SK-N-SH treated with all-trans-retinoic acid at 6 μM for 48 hours (cell line): ENCODE measurements at places on chromosomes 16 and 17.

DNA sequence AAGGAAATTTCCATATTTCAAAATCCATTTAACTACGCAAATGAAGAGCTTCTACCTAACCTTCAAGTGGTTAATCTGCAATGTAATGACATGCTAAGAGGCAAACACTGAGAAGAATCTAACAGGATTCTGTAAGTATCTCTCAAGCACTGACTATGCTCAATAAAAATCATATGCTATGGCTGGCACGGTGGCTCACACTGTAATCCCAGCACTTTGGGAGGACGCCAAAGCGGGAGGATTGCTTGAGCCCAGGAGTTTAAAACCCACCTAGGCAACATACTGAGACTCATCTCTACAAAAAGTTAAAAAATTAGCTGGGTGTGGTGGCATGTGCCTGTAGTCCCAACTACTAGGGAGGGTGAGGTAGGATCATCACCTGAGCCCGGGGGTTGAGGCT, 32.7 kb downstream of the GNA13 start:
- no peak for ATAC-seq

- no peak for ATAC-seq
Measured at GRCh38 chr16:12173121-12173520, 196.6 kb downstream of the SNX29 start.

DNA sequence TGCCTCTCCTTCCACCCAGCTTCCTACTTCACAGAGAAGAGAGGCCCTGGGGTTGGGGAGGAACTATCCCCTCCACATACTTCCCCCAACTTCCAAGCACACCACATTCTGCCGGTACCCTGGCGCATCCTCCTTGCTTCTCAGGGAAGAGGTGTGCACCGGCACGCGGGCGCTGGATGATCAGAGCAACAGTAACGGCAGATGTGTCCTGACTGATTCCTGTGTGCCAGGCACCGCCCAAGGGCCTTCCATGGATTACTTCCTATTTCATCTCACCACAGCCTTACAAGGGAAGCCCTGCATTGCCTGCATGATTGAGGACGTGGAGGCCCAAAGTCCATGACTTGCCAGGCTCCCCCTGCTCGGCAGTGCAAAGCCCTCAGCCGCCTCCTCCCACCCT, 21.1 kb upstream of the MLKL start:
- ATAC-seq = no peak

GRCh38 chr17:49260817-49261291, 30.3 kb upstream of the PHOSPHO1 start:
- ATAC-seq = peak; percentile 20; the same call in 2 of the 3 replicates

DNA sequence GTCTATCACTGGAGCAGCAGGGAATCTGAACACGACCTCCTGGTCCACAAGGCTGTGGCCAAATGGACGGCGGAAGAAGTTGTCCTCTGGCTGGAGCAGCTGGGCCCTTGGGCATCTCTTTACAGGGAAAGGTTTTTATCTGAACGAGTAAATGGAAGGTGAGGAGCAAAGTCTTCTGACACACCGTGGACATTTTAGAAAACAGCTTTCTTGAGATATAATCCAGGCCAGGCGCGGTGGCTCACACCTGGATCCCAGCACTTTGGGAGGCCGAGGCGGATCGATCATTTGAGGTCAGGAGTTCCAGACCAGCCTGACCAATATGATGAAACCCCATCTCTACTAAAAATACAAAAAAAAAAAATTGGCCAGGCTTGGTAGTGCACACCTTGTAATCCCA, 17.1 kb downstream of the BFAR start:
- ATAC-seq = no peak

- ATAC-seq = no peak
Measured at GRCh38 chr17:31388351-31388750, 3.1 kb upstream of the RAB11FIP4 start.

GRCh38 chr16:74253161-74253938, 43.3 kb upstream of the PSMD7 start:
- no peak for ATAC-seq

GRCh38 chr16:2273484-2273883, 5.6 kb upstream of the RNPS1 start:
- ATAC-seq = no peak

DNA sequence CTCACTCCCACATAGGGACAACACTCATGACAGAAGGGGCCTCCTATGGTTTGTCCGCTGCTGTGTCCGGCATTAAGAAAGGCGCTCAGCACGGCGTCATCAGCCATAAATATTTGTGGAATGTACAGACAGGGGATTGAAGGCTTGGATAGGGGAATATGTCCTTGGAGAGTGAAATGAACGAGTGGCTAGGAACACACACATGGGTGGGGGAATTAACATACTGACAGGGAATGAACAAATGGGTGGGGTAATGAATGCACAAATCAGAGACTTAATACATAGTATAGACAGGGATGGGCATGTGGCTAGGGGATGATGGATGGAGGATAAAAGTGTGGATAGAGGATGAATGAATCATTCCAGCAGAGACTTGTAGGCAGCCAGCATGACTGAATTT, 154.0 kb upstream of the HSBP1 start:
- no peak for ATAC-seq

DNA sequence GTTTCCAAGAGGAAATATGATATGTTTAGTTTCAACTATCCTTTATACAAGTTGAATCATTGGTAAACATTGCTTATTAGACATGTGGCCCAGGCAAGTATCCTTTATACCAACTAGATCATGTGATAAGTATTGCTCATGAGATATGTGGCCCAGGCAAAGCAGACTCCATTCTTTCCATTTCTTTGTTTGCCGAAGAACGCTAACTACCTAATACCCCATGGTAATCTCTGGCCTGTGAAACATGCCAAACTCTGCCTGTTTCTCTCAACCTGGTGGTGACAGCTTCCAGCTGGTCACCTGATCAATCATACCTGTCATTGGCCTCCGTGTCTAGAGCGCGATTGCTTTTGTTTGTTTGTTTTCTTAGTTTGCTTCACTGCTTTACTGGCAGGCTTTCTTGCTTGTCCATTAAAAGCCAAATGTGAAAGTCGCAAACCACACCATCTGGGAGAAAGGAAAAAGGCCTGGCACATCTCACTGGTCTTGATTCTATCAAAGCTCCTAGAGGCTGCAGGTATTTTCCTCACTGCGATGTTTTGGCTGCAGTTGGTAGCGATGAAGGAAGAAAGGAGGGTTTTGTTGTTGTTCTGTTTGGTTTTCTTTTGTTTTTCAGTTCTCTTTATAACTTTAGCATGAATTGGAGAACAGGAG, 686.2 kb downstream of the KCNJ2 start:
- ATAC-seq = peak; percentile 62

- ATAC-seq = no peak
Measured at GRCh38 chr17:44960691-44961090, 7.4 kb downstream of the C1QL1 start.

- ATAC-seq = no peak
Measured at GRCh38 chr16:85319208-85319983, 207.1 kb upstream of the CIBAR2 start.

DNA sequence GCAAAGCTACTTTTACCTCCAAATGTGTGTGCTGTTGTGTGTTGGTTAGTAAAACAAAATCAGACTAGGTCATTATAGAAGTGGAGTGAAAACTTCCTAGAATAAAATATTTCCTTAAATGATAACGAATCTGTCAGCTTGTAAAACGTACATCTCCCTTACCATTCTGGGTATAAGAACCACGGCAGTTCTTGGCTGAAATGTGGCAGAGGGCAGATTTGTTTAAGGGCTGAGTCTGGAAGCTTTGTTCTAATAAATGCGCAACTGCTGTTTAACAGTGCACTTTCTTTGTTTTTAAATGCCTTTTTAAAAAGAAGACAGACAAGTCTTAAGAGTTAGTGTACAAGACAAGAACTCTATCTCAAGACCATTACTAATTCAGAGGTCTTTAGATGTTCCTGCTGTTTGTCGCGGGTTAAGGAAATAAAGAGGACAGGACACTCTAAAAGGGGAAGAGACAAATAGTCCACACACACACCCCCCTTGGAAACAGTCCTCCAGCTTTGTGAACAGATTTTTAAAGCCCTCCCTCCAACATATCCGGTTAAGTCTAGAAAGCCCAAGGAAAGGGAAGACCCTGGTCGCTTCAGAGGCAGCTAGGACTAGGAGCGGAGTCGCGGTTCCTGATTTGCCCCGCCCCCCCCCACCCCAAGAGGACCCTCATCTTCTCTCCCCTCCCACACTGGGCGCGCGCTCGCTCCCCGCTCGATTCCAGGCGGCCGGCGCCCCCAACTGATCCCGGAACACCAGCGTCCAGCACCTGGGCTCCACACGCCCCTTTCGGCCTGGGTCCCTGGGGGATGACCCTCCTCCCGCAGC, 658 bp downstream of the SYNRG start:
- ATAC-seq = peak; percentile 52

- ATAC-seq = peak; percentile 69
Measured at GRCh38 chr17:50495918-50496317, 12.3 kb upstream of the MYCBPAP start.

- ATAC-seq = no peak
Measured at GRCh38 chr17:40986920-40987319, 2.8 kb upstream of the KRT40 start.

DNA sequence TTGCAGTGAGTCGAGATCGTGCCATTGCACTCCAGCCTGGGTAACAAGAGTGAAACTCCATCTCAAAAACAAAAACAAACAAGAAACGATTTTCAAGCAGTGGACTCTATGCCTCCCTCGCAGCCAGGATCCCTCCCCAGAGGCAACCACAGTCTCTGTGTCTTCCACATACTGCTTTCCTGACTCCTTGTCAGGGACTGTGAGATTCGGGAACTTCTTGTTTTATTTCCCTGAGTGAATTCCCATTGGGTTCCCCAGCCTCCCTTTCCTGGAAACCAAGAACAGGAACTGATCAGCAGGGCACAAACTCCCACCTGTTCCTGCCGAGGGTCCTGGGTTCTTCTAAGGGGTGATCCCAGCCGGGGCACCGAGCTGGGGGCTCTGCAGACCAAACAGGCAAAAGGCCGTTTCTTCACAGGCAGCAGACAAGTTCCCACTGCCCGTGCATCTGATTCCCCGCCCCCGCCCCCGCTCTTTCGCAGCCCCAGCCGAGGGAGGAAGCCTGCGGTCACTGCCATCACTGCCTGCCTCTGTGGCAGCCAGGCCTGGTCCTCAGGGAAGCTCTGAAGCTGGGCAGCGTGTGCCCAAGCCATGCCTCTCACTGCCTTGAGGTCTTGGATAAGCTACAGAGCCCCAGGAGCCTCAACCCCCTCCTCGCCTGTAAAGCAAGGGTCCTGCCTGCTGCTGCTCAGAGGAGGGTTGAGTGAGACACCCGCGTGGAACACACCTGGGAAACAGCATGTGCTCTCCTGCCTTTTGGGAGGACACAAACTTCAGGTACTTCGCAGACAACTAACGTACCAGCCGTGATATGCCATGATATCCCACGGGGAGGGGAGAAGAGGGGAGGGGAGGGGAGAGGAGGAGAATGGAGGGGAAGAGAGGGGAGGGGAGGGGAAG, 5.5 kb upstream of the PIEZO1 start:
- ATAC-seq = peak; percentile 23

GRCh38 chr16:72050769-72051464, 3.4 kb upstream of the HP start:
- no peak for ATAC-seq

DNA sequence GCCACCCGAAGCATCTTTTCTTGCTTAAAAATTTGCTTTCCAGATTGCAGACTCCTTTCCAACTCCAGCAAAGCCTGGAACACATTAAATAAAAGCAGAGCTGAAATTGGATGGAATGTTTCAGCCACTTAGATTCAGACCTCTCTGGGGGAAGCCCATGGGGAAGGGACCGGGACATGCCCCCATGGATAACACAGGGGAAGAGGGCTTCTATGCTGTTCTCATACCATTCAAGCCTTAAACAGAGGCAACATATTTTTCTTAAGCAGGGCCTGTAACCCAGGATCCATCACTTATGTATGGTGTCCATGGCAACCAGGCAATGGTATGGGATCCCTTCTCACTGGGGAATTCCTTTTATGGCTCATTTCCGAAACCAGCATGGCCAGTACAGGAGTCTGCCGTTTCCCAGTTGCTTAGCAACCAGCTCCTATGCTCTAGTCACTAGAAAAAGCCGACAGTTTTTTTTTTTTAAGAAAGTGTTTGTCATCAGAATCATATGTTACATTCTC, 62.0 kb upstream of the MARCHF10 start:
- ATAC-seq = peak; percentile 89

- no peak for ATAC-seq
Measured at GRCh38 chr16:3646348-3646920, 8.1 kb upstream of the DNASE1 start.

DNA sequence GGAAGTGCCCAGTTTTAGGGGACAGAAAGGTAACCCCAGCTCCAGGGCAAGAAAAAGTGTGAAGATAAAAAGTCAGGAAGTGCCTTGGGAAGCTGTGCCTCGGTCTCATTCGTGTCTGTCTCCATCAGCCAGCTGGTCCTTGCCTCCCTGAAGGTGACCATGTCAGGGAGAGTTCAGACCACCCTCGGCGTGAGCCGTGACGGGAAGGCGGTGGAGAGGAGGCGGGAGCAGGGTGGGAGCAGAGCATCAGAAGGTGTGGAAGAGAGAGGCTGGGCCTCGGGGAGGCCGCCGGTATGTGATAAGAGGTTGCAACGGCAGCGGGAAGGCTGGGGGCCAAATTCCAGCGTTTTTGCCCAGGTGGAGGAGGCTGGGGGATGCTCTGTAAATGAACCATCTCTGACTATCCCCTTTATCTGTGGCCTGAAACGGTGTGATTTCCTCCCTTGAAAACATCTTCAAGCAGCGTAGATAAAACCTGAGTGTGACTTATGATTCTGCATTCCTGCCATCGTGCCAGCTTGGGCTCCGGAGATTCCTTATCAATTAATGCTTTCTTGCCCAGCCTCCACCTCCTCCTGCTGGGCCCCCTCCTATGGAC, 251.8 kb downstream of the IRF8 start:
- no peak for ATAC-seq

DNA sequence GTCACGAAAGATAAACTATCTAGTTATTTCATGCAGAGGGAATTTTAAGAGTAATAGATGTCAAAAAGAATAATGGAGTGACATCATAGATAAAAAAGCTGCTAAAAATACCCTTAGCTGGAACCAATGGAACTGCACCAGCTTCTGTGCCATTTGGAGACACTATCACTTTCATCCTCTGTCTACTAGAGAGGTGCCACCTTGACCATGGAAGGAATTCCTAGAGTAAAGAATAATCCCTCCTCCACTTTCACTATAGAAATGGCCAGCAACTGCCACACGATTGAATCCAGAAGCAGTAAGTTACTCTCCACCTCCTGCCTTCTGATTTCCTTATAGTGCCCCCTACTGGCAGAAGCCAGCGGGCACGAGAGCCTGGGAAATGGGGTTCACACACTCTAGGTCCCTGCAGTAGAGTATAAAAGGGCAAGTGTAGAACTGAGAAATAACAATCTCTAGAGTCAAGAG, 2.8 kb upstream of the ALDH3A2 start:
- no peak for ATAC-seq
